ENCODE measurements at places on chromosomes 12 and 14. TPM values are rescaled to one million over a fixed set of nuclear protein-coding genes. Genes with fewer than 3 reads are reported as not detected.

DNA sequence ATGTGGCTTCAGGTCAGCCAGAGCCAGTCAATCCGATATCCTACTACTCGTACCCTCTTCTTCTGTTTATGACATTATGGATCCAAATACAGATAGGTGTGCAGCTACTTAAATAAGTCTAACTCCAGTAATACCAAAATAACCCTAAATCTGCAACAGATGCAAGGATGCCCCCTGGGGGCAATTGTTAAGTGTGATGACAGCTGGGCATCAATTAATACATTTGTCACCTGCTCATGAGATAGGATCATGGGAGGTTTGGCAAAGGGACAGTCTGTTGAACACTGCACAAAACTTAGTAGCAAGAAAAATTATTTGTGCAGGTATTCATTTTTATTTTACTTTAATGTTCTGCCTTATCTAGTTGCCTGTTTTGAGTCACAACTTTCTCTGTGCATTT, 83.2 kb downstream of the SLC38A6 start:
- no peak for DNase-seq
- no peaks in the 10 kb centered on the region for H3K36me3 ChIP-seq
- no peak overlapping the region for H3K27ac ChIP-seq
- H3K4me1 ChIP-seq: no peaks in the 10 kb centered on the region

KRT81 gene
- 0.76 TPM for total RNA-seq

DNA sequence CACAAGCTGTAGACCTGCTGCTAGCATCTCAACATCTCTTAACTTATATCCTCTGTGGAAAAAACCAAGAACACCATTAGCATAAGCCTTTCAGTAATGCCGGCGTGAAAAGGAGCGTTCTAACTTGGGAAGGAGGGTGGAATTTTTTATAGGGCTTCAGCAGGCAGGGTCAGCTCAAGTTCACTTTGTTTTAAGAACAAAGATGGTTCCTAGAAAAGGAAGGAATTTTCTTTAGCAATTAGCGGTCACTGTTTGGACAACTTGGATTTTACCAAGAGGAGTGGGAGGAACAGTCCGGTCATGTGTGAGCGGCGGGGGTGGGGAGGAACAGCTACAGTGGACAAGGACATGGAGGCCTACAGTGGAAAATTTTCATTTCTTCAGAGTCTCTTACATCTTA, 35.9 kb downstream of the BBS10 start:
- H3K4me3 ChIP-seq: no peak overlapping the region
- no peaks in the 10 kb centered on the region for H3K36me3 ChIP-seq
- H3K4me1 ChIP-seq: no peaks in the 10 kb centered on the region
- peaks cover 11% of the 10 kb centered on the region for H3K27me3 ChIP-seq

- no peaks in the 10 kb centered on the region for H3K27me3 ChIP-seq
- no peak overlapping the region for H3K4me3 ChIP-seq
- H3K27ac ChIP-seq: no peak overlapping the region
- H3K36me3 ChIP-seq: no peaks in the 10 kb centered on the region
Observed at GRCh38 chr14:94864387-94865195, 94.7 kb upstream of the GSC start.

All from T-cell (primary cell).